ENCODE measurements at places on chromosomes 16 and 17.

GRCh38 chr17:43330876-43331639, 67.7 kb upstream of the ARL4D start:
- DNase-seq, result no peak

DNA sequence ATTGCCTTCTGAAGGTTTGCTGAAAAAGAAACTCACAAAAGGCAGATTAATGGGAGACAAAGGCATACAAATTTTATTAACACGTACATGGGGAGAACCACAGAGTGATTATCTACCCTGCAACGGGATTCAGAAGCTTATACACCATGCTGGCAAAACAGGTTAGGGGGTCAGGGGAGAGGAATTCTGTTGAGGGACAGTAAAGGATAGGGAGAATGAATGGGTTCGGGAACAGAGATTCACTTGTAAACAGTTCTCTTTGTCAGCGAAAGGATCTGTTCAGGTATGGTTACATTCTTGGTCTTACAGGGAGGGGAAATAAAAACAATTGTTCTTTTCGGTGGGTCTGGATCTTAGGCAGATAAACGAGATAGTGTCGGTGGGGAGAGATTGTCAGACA, 54.3 kb upstream of the B4GALNT2 start:
- DNase-seq, result no peak

- DNase-seq, result no peak
Observed at GRCh38 chr17:62656446-62656845, 29.0 kb downstream of the MRC2 start.

- no peak for DNase-seq
Observed at GRCh38 chr16:10240854-10241613, 58.8 kb upstream of the GRIN2A start.

GRCh38 chr17:48860034-48860433, 29.2 kb downstream of the CALCOCO2 start:
- no peak for DNase-seq

DNA sequence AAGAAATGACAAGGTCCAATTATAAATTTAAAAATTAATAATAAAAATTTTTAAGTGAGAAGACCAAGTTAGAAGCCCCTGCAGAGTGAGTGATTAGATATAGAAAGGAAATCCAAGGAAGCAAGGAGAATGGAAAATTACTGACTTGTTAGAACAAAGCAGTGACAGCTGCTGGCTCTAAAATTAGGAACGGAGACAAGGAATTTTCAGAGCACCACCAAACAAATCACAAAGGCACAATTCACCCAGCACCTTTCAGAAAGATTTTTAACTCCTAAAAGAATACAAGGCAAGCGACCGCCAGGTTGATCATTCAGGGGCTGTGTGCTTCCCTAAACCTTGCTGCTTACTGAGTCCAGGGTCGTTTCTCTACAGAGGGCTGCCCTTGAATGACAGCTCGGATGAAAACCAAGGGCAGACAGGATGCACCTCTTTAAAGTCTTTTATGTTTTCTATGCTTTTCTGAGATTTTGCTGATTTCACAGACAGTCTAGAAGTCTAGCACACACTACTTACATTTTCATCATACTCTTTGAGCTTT, 45.4 kb upstream of the GINS3 start:
- no peak for DNase-seq

- DNase-seq, result no peak
Observed at GRCh38 chr17:16100737-16101400, 101.2 kb downstream of the TTC19 start.

- no peak for DNase-seq
Observed at GRCh38 chr17:45997624-45998023, 1.4 kb upstream of the STH start.

GRCh38 chr16:19850131-19850817, 34.4 kb downstream of the GPRC5B start:
- no peak for DNase-seq

DNA sequence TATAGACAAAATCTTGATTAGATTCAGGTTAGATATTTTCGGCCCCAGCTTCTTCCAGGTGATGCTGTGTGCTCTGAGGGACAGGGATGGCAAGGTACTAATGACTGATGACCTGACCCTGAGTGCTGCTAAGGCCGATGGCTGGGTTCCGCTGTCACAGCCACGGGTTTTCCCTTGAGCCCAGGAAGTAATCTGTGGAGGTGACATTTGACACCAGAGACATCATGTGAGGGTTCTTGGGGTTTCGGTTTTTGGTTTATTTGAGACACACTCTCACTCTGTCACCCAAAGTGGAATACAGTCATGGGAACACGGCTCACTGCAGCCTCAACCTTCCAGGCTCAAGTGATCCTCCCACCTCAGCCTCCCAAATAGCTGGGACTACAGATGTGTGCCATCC, 9.8 kb downstream of the OTOP3 start:
- no peak for DNase-seq

GRCh38 chr16:3536851-3537250, 36.0 kb downstream of the CLUAP1 start:
- DNase-seq, result no peak

DNA sequence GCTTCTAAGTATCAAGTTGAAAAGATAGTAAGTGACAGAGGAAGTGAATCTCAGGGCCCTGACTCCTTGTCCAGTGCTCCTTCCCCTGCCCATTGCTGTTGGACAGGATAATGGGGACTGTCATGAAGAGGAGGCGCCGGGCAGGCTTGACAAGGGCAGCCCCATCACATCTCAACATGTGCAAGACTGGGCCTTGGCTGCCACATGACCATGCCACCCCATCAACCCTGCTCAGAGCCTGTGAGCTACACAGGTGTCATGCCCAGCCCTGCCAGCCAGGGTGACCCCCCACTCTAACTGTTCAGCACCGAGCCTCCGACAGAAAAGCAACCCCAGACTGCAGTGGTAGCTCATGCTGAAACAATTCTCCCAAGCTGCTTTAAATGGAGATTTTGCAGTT, 171.6 kb downstream of the C16orf78 start:
- DNase-seq, result no peak

DNA sequence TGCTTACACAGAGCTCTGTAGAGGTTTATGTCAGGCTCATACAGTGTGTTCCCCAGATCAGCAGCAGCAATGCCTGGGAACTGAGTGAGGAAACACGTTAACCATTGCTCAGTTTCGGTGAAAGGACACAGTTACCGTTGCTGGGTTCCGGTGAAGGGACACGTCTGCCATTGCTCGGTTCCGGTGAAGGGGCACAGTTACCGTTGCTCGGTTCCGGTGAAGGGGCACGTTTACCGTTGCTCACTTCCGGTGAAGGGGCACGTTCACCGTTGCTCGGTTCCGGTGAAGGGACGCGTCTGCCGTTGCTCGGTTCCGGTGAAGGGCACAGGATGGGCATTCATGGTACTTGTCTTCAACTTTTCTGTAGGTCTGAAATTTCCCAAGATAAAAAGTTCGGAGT, 81.7 kb downstream of the MRM3 start:
- DNase-seq, result no peak

DNA sequence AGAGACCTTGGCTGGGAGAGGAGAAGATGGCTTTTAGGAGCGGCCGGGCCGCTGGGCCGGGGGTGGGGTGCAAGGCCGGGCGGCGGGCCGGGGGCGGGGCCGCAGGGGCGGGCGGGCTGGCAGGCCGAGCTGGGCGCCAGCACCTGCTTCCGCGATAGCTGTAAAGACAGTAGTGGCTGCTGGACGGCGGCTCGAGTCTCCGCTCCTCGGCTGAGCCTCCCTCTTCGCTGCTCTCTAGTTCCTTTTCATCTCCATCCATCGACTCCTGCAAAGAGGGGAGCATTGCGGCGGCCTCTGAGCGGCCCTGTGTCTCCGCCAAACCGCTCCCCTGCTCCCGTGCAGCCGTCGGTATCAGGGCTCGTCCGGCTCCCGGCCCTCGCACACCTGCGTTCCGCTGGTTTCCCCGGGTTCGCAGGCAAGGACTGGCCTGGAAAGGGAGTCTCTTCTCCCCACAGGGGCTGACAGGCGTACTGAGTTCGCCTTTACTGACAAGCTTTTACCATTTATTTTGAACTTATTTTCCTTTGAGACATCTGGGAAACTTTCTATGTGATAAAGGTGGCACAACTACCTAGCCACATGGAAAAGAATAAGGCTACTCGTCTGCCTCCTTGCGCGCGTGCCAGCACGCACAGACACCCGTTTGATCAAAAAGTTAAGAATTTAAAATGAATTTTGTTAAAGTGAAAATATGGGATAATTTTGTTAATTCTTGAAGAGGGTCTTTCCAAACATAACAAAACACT, at the start of gene C17orf75:
Gene C17orf75, minus strand, starts transcription at position 317 of the 746 bp plus-strand sequence. Its CDS starts 34 bp downstream, at position 283.
- DNase-seq, result peak; percentile 15

- no peak for DNase-seq
Observed at GRCh38 chr16:60137891-60138290, 1403.8 kb upstream of the GOT2 start.

DNA sequence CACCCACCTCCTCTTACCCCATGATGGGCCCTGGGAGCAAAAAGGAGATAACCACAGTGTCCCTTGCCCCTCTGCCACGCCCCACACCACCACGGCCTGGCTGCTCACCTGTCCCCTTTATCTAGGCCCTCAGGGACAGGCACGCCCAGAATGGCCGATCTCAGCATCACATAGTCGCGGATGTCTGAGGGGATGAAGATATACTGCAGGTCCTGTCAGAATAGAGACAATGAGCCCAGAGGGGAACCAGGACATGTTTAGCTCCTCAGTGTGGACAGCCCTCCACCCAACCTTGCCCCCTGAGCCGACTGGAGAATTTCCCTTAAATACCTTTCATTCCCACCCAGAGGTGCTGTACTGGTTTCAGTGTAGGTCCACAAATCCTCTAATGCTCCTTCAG, 15.2 kb downstream of the ST6GALNAC2 start:
- DNase-seq, result no peak

- no peak for DNase-seq
Observed at GRCh38 chr16:27786221-27786922, 236.4 kb downstream of the KATNIP start.

DNA sequence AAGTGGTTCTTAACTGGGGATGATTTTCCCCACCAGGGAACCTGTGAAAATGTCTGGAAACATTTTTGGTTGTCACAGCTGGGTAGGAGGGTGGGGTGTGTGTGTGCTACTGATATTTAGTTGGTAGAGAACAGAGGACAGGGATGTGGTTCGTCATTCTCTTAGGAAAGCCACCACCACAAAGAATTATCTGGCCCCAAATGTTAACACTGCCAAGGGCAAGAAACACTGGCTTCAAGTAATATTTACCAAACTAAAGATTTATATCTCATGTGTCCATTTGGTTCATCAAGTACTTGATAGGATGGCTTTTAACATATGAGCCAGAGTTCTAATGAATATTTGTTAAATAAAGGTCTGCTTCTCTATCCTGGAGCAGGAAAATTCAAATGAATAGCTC, 19.5 kb downstream of the MPHOSPH6 start:
- no peak for DNase-seq

DNA sequence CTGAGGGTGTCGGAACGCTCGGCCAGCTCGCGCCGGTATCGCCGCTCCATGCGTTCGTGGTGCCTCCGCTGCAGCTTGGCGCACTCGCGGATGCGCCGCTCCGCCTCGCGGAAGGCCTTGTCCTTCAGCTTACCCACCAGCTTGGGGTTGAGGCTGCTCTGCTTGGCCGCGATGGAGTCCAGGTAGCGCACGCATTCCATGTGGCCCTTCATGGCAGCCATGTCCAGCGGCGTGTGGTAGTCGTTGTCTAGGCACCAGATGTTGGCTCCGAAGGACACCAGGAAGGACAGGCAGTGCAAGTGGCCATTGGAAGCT, 2.8 kb downstream of the USH1G start:
- DNase-seq, result no peak

- DNase-seq, result no peak
Observed at GRCh38 chr17:17605729-17606088, 14.2 kb upstream of the PEMT start.

GRCh38 chr17:33324736-33325135, 31.6 kb upstream of the ASIC2 start:
- DNase-seq, result no peak

DNA sequence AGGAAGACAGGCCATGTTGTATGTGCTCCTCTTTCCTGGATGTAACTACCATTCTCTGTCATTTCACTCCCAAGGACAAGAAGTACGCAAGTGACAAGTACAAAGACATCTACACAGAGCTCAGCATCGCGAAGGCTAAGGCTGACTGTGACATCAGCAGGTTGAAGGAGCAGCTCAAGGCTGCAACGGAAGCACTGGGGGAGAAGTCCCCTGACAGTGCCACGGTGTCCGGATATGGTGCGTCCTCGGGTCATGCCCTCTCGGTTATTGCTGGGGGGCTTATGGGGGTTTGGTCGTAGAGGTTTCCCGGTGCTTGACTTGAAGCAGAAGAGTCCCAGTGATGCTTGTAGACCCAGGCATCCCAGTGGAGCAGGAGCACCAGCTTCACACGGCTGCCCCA, 29.0 kb downstream of the PLD6 start:
- DNase-seq, result no peak

- DNase-seq, result no peak
Observed at GRCh38 chr16:61829631-61830030, 206.6 kb downstream of the CDH8 start.

- no peak for DNase-seq
Observed at GRCh38 chr16:8641671-8642070, 20.2 kb downstream of the METTL22 start.

- DNase-seq, result no peak
Observed at GRCh38 chr16:49471038-49471727, 97.6 kb downstream of the C16orf78 start.

- DNase-seq, result no peak
Observed at GRCh38 chr17:17783116-17783824, 53.5 kb downstream of the SREBF1 start.

DNA sequence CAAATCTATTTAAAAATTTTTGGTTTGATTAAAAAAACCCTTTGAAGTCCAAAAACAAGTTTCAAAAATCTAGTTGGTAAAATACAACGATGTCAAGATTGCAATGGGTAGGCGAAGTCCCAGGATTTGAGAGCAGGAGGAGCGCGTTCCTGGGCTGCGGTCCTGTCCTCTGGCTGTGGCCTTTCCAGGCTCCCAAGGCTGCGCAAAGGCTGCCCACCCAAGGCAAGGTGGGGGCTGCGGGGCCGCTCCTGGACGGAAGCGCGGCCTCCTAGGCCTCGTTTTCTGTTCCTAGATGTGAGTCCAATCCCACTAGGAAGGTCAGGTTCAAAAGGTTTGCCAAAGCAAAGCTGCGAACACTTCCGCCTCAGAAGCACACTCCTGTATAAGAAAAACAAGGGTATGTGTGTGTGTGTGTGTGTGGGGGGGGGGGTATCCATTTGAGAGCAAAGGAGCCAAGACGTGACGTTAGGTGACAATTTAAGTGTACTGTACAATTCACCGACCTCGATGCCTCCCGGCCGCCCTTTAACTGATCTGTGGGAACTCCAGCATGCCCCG, 9.2 kb downstream of the AHSP start:
- no peak for DNase-seq
